ENCODE measurements at places on chromosomes 2 and 18.

- no peak for DNase-seq
Observed at GRCh38 chr18:44423814-44424644, 256.7 kb upstream of the SETBP1 start.

- no peak for DNase-seq
Observed at GRCh38 chr18:46722051-46722450, 34.8 kb downstream of the ST8SIA5 start.

DNA sequence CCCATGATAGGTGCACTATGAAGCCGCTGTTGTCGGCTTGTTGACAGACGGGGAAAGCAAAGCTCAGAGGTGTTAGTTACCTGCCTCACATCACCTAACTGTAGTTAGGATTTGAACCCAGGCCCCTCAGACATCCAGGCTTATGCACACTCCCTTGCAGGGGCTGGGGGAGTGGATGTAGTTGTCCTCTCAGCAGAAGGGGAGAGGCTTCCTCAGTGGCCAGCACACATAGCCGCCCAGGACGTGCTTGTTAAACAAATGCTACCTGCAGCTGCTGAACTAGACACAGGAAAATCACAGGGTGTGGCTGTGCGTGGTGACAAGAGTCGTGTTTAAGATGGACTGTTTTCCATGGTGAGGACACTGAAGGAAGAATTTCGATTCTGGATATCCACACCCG is 39.2 kb downstream of the GREB1 start:
- no peak for DNase-seq

- no peak for DNase-seq
Observed at GRCh38 chr2:65026704-65027464, 29.3 kb upstream of the CEP68 start.

- DNase-seq: no peak
Observed at GRCh38 chr2:119537792-119538191, 6.5 kb upstream of the CFAP221 start.
